CD4-positive, alpha-beta T cell treated with Interleukin-17A for 1 hour (primary cell): ENCODE measurements at places on chromosomes 4 and X.

GRCh38 chrX:12447448-12448064 is 309.3 kb downstream of the FRMPD4 start:
- no peak for DNase-seq

GRCh38 chrX:13009844-13010243 is 34.6 kb downstream of the FAM9C start:
- no peak for DNase-seq

- no peak for DNase-seq
These were observed 155.2 kb upstream of the PABPC5 start for GRCh38 chrX:91279479-91279878.

DNA sequence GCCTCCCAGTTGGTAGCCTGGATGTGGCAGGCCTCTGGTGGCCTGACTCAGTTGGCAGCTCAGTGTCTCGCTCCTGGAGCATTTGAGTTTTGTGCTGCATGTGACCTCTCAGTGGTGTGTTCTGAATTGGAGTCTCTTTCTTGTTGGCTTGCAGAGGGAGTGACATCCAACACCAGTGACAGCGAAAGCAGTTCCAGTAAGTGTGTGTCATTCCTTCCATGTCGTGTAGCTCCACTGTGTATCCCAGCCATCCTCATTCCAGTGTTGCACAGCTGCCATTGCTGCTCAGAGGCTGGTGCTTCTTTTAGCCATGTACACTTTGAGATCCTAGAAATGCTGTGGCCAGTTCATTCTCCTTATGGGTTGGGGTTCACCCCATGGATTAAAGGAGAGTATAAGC is 52.4 kb downstream of the DLG3 start:
- no peak for DNase-seq

DNA sequence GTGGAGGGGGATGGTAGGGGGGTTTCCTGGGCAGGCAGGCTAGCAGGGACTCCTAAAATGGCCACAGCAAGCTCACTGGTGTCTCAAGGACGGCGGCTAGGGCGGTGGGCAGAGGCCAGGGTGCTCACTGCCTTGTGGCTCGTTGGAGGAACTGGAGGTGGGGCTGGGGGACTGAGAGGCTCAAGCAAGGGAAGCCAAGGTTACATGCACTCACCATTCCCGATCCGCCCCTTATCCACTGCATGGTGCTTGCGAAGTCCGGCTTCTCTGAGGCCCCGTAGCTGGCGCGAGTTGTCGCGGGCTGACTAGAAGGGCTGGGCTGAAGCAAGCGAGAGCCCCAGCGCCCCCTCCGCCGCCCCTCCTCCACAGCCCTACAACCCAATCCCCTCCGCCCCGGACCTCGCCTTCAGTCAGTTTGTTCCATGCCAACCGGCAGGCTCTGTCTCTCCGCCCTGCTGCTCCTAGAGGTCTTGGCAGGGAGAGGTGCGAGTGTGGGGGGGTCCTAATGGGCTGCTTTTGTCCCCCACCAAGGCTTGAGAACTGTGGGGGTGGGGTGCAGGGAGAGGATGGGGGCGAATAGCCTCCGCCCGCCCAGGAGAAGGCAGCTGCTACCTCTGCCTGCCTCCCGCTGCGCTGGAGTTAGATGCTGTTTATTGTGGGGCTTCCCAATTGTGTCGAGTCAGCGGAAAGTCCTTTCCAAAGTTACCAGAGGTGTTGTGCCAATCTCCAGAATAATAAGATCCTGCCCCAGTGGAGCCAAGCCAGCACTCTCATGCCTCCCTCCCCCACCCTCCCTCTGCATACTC is at the start of gene ARHGEF9:
Gene ARHGEF9 (minus strand): TSS at position 313 of the 806 bp plus-strand sequence. CDS start 69 bp downstream, at position 244.
- no peak for DNase-seq

DNA sequence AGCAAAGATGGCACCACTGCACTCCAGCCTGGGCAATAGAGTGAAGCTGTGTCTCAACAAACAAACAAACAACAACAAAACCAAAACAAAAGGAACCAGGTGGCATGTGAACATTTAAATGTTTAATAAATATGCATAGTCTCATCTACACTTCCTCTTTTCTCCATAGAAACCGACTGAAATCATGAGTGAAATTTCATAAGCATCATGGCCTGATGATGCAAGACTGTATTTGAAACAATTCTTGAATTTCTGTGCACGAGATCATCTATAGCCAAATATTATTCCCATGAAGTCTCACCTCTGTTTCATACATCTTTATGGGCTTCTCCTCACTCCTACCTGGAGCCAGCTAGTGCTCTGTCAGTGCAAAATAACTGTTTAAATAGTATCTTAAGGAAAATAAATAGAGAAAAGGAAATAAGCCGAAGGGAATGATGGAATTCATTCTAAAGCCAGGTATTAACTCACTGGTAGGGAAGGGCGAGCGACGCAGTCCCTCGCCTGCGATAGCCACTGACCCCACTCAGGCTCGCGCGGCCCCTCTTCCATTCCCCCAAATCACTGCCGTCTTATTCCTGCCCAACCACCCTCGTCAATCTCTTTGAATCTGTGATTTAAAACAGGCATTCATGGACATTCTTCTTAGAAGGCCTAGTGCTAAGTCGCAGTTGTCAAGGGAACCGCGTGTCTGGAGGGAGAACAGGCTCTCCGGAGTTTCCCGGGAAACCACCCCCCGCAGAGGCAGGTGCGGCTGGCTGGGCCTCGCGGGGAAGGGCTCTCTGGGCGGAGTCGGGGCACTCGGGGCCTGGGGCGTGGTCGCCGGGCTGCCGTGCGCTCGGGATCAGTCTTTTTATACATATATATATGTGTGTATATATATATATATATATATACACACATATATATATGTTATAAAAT is 52.4 kb upstream of the TRIM2 start:
- DNase-seq = peak; percentile 58

- peak; percentile 60 for DNase-seq
These were observed 2.3 kb upstream of the UBA1 start for GRCh38 chrX:47191331-47191730.

DNA sequence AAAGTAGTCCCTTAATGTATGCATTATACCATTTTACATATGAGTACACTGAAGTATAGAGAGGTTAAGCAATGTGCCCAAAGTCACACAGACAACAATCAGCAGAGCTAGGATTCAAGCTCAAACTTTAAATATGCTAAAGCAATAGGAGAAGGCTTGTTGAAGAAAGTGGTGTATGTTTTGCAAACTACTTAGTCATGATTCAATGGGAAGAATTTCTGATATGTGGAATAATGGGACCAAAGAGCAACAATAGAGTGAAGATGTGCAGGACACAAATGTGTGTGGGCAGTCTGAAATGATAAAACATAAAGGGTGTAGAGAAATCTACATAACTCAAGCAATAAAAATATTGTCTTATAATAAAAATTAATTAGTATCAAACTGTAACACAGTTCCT is 109.0 kb upstream of the ARSJ start:
- DNase-seq = no peak

DNA sequence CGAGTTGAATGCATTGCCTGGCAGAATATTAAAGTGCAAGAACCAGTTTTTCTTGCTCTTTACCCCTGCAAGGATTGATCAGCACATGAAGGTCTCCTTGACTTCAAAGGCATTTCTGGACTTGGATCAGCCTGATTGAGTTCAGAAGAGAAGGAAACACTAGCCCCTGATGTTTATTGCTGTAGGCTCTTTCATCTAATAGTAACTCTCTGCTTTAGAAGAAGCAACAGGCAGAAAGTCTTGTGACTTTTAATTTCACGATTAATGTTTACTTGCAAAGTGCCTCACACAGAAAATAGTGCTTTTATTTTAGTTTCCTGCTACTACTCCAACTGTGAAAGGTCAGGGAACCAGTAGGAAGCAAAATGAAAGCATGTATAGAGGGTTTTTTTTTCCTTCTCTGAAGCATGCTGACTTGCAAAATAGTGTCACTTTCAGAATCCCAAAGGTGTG is 69.1 kb downstream of the PCDH7 start:
- DNase-seq = no peak
